ENCODE measurements at places on chromosomes 1 and 21.

DNA sequence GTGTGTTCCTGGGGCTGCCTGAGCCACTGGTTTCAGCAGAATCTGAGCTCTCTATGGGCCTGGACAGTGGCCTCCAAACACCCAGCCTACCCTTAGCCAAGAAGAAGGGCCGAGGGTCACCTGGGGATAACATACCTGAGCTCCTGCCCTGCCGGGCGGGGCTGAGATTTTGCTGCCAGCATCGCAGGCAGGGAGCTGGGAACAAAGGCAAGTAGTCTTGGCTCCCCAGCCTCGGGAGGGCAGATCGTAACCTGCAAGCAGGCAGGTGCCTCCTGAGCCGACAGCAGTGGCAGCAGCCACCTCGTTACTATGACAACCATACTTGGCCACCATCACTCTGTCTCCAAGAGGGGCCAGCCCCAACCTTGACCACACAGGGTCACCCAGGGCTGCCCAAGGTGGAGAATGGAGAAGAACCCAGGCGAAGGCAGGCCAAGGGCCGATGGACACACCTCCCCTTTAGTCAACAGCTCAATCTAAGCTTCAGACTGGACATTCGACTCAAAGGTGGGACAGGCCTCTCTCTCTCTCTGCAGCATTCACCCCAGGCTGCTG is 54.6 kb downstream of the TOMM20 start:
- DNase-seq: no peak

GRCh38 chr1:112735752-112736151 is 20.6 kb upstream of the PPM1J start:
- DNase-seq: peak; percentile 88

- no peak for DNase-seq
These were observed 206.8 kb downstream of the SLC45A1 start for GRCh38 chr1:8524627-8525157.

GRCh38 chr1:31665234-31665878 is 20.7 kb upstream of the PEF1 start:
- DNase-seq: no peak

DNA sequence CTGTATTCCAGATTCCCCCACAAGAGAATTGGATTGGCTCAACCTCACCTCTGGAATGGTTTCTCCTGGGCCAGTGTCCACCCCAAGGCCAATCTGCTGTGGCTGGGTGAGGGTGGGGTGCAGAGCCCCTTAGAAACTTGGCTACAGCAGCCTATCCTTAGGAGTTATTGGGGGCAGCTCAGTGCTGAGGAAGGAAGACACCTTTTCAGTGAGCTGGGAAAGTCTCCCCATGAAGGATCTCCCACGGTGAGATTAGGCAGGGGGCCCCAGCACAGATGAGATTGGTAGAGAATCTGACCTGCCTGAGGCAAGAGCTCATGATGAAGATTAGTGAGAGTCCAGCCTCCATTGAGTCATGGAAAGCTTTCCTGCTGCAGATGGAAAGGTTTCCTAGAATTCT is 78.4 kb downstream of the CCDC185 start:
- no peak for DNase-seq

DNA sequence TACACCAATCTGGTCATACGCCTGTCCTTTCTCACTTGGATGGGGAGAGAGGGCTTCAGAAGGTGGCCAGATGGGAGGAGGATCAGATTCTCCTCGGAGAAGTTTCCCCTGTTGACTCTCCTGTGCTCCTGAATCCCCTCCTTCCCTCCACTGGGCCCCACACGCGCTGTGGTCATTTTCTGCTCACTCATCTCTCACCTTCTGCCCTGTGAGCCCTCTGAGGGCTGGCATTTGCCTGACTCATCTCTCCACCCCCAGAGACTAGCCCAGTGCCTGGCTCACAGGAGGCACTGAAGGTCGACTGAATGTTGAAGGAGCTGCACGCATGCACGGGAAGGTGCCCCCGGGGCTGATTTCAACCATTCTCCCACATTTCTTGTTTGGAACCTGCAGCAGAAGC is 14.2 kb downstream of the ABCA4 start:
- DNase-seq: no peak

DNA sequence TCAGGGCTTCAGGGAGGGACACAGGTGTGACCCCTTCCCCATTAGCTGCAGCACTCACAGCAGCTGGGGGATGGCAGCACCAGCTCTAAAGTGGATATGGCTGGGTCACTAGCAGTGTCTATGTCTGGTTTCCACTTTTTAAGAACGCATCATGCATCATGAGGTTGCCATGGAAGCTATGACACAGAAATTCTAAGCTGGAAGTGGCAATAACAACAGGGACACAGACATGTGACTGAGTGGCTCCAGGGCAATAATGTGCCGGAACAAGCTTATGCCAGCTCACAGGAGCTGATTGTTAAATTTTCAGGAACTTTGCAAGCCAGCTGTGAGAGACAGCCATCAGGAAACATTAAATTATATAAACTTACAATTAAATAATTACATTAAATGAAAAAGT is 51.2 kb upstream of the NFASC start:
- no peak for DNase-seq

DNA sequence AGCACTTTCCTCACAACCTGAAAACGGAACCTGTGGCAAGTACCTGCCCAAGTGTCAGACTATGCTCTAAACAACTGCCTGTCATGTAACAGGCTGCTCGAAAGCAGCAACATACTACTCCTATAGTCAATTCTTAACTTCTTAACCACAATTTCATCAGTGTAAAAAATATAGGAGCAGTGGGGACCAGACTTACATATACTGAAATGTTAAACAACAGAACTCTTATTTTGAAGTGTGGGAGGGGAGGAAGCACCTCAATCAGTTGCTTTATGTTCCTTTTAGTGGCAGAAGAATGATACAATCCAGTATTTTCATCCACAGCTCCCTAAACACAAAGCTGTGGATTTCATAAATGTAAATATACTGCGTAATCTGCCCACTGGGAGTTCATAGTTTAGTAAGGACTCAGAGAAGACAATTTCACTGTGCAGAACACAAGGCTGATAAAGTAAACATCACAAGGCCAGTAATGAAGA is 44.2 kb downstream of the WLS start:
- DNase-seq: peak; percentile 87

- DNase-seq: peak; percentile 60
These were observed 639.7 kb downstream of the LMO4 start for GRCh38 chr1:87968197-87968955.

DNA sequence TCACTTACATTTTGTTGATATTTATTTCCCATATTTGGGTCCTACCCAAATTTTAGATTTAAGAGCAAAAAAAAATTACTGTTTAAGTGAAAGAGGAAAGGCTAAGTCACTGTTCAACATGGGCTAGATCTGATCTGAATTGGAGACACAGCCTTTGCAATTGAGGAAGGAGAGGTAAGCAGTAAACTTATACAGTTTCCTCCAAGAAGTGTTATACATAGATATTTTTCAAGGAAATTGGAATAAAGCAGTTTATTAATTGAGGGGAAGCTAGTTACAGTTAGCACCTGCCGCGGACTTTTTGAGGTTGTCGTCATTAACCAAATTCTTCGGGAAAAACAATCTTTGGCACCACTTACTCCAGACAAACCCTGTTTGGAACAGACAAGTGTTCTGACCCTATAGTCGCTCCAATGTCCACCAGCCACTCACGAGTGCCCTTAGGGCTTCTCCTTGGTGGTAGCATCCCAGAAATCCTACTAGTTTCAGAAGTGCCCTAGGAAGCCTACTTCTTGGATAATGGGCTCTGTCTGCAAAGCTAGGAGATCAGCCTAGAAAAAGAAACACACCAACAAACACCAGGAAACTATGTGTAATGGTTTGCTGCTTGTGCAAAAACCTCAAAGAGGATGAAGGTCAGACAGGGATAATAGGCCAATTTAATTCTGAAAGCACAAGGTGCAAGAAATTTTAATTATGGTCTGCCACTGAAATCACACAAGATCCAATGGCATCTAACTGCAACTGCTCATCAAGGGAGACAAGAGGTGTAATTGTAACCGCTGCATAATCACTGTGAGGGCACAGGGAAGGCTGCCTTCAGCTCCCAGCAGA is 2.5 kb downstream of the WLS start:
- peak; percentile 54 for DNase-seq
